ENCODE measurements at places on chromosomes 7 and 10.
A peak's percentile ranks its signal among the peaks of the same experiment; 100 is the strongest.

DNA sequence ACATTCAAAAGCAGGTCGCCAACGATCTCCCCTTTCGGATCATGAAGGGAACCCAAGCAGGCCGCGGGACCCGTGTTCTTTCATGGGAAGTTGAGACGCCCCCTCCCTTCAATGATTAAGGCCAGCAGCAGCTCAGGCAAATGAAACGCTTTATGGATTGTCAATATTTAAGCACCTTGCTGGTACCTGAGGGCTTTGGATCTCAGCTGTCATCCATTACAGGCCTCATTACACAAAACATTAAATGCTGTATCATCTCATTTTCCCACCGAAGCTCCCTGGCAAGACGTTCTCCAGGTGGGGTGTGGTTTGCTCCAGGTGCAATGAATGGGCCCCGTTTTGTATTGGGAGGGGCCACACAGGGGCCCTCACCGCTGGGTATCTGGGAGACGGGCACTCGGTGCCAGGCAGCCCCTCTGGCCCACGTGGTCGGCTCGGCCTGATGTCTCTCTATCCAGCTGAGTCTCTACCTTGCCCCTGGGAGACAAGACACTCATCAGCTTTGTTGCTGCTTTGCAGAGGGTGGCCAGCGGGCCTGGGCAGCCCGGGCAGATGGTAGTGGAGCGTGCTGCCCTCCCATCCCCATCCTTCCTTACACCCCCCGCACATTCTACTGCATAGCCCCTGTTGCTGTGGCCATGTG lies 456.1 kb upstream of the FOXK1 start:
- DNase-seq, result peak; percentile 30

DNA sequence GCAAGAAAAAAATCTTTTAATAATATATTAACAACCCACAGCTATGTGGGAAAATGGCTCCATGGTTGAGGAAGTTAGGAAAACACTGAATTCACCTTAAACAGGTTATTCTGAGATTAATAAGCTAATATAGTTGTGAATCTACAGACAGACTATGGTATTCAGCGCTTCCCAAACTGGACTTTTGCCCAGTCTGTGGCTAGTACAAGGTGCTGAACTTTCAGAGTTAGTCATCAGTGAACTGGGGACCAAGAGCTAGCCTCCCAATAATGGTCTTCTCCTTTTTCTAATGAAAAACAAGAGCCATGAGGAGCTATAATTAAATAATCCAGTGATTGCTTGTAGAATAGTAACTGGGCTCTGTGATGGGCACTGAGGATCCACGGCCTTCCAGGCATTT lies 65.3 kb downstream of the FRMPD2 start:
- no peak for DNase-seq

GRCh38 chr10:13729586-13730305 lies 143.0 kb downstream of the PRPF18 start:
- no peak for DNase-seq

DNA sequence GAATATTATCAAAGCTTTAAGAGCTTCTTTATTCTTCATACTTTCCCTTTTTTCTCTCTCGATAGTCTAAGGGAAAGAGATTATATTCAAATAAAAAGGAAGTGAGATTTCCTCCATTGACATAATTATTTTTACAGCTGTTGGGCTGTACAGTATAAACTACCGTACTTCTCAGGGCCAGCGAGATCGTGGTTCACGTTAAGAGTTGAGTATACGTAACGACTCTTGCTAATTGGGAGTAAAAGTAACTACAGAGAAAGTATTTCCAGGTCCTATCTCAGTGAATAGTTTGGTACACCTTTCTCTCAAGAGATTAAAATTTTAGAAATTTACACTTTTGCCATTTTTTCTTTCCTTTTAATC lies 57.8 kb downstream of the INPP5F start:
- no peak for DNase-seq

DNA sequence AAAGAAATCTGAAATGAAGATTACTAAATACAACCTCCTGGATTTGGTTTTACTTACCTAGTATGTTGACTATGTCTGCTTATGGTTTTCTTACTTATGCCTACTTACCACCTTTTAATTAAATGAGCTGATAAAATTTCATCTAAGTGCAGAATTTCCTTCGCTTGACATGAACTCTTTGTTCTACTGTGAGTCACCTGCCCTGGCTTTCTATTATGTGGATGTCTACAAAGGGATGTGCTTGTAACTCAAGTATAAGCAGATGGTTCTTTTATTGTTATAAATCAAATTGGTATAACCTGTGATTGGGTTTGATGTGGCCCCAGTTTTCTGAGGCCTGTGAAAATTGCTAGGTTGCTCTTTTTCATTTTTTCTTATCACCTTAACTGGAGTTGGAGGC lies 389.1 kb upstream of the ANKRD30A start:
- no peak for DNase-seq

GRCh38 chr7:122726881-122727280 lies 24.2 kb upstream of the RNF148 start:
- DNase-seq, result no peak

GRCh38 chr7:30175180-30175579 lies 40.4 kb downstream of the MTURN start:
- no peak for DNase-seq

GRCh38 chr10:122515588-122516231 lies 44.8 kb upstream of the DMBT1 start:
- DNase-seq, result no peak

DNA sequence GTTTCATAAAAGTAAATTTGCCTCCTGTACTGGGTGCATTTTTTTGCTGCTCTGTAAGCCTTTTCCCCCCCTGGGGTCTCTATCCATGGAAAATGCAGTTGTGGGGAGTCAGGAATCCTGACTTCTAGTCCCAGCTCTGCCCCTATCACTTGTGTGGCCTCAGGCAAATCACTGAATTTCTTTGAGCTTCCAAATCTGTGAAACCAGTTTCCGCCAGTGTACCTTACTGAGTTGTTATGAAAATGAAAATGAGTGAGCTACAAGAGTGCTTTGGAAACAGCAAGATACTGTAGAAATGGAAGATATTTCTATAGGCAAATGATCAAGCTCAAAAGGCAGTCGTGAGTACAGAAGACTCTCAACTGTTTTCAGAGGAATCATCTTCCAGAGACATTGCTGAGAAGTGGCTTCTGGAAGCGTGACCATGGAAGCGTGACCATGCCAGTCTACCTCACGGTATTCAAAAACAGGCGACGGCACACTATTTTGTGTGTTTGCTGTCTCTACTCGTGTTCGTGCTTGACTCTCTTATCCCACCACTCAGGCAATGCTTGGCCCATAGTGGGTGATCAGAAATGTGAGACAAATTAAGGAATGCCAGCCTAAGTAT lies 107.4 kb downstream of the ATXN7L1 start:
- no peak for DNase-seq

- DNase-seq, result peak; percentile 10
These were observed 19.0 kb downstream of the ADCY1 start for GRCh38 chr7:45593121-45593541.

- no peak for DNase-seq
These were observed 90.5 kb downstream of the TWIST1 start for GRCh38 chr7:19026888-19027287.

DNA sequence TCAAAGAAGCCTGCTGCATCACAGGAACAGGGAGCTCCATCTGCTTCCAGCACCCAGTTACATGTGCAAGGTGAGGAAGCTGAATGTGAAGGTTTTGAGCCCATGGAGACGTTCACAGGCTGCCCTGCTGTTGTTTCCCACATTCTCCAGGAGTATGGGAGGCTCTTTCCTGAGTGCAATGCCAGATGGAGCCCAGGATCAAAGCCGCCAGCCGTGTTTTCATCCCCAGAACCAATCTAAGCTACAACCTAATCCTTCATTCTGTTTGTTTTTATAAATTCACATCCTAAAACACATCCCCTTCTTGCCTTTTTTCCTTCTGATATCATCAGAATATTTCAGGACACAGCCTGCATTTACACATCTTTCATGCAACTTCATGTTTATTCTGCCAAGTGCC lies 98.9 kb upstream of the PRR15 start:
- DNase-seq, result no peak

GRCh38 chr10:21068026-21068656 lies 171.0 kb upstream of the NEBL start:
- no peak for DNase-seq

- DNase-seq, result no peak
These were observed 6.0 kb downstream of the ADCYAP1R1 start for GRCh38 chr7:31058122-31058521.

GRCh38 chr7:51705701-51706100 lies 389.1 kb upstream of the COBL start:
- no peak for DNase-seq

- DNase-seq, result peak; percentile 46
These were observed 38.1 kb downstream of the ADRA2A start for GRCh38 chr10:111114758-111115500.

DNA sequence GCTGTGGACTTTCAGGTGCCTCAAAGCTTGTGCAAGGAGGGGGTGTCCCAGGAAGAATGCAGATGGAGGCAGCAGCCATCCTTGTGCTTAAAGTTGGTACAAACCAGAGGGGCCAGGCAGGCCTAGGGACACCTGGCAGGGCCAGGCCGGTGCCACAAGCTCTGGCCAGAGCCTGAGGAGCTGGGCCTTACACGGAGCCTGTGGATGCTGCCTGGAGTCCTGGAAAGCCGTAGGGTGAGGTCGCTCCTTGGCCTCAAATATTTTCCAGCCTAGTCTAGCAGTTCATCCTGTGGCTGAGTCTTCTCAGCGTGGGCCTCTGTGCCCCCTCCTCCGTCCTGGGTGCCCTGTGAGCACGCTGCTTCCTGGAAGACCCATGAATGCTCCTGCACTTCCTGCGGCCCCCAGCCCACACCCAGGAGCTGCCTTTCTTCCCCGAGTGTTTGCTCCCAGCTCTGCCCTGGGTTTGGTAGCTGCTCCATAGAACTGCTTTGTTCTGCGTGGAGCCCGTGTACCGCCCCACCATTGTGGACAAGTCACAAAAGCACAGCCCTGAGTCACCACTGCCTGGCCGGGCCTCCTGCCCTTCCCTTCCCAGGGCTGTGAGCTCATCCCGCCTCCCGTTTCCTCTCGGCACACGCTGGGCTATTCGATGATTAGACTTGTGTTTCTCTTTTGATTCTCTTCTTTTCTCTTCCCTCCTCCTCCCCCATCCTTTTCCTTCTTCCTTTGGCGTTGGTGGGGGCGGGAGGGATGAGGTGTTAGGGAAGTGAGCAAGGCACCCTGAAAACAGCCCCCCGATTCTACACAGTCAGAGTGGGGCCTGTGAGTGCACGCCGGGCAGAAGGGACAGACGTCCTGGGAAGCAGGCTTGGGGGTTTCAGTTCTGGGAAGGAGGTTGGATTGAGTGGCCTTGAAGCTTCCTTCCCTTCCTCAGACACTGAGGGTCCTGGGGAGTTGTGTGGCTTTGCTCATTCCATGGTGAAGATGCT lies 73.2 kb upstream of the SHH start:
- no peak for DNase-seq

DNA sequence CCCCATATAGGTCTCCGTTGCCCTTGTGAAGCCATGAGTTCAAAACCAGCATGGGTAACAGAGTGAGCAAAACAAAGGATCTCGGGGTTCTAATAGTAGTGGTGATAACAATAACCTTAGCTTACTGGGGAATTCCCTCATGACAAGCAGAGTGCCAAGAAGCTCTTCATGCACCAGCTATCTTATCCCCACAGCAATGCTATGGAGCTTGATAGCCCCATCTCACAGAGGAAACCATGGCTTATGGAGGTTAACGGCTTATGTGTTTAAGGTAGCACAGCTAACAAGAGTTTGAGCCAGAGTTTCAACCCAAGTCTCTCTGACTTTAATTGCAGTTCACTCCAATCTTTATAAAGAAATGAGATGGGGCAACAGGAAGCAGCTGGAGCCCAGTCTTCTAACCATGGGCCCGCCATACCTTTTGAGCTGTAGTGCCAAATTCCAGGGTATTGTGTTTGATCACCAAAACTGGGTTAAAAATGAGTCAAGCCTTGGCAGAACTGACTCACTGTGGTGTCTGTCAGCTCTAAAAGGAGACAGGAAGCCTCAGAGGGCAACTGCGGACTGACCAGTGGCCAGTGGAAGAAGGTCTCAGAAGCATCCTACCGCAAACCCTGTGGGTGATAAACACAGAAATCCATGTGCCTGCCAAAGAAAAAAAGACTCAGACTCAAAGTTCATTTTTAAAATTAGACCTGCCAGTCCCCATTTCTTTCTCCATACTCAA lies 16.5 kb upstream of the PLAU start:
- DNase-seq, result no peak

DNA sequence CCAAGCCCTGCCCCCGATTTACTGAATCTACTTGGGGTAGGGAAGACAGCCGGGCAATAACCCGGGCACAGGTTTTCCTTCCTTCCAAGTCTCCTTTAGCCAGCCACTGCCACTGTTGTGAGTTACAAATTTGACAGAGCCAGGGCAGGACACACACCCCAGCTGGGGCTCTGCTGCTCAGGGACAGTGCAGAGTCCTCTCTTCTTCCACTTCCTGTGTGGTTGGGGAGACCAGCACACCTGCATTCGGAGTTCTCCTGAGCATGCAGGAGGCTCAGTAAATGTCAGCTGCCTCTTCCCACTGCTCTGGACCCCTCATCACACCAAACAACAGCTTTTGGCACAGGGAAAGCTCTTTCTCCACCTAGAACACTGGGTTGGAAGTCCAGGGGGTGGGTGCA lies 21.3 kb downstream of the CHST15 start:
- DNase-seq, result no peak

- no peak for DNase-seq
These were observed 419.0 kb upstream of the GALNT17 start for GRCh38 chr7:70712942-70713341.

DNA sequence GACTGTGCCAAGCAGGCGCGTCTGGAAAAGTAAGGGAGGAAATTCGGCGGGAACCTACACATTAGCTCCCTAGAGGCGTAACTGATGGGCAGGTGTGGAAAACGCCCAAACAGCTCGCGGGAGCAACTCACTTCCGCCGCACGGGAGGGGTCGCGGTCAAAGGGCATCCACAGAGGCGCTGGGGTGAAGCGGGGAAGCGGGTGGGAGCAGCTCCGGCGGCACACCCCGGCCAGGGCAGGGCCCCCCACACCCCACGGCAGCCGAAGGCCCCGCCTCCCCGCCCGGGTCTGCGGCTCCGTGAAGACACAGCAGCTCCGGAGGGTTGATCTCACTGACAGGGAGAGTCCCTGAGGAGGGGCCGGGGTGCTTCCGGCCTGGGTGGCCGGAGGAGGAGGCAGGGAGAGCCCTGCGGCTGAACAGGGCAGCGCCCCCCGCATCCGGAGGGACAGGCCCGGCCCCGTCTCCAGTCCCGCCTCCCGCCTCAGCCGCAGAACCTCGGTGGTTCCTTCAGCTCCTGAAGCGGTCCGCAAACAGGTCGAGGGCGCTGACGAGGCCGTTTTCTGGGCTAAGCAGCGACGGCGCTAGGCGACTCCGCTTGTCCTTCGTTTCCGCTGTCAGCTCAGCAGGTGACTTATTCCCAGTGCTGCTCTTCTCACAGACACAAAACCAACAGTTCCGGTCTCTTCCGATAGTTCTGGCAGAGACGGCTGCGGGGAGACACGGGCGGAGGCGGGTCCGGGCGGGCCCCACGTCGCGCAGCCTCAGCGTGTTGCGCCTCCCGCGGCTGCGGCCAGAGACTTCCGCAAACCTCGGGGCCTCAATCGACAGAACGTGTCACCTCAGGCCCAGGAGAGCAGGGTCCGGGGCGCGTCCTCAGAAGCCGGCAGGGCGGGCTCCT lies 276.1 kb downstream of the DNAJB6 start:
- peak; percentile 85 for DNase-seq

All from endodermal cell (in vitro differentiated cells).